BJ (cell line): ENCODE measurements at places on chromosomes 2 and 18.

- DNase-seq = no peak
Observed at GRCh38 chr2:149441255-149441654, 110.9 kb downstream of the LYPD6 start.

- DNase-seq = no peak
Observed at GRCh38 chr2:239465017-239466001, 64.5 kb upstream of the HDAC4 start.

DNA sequence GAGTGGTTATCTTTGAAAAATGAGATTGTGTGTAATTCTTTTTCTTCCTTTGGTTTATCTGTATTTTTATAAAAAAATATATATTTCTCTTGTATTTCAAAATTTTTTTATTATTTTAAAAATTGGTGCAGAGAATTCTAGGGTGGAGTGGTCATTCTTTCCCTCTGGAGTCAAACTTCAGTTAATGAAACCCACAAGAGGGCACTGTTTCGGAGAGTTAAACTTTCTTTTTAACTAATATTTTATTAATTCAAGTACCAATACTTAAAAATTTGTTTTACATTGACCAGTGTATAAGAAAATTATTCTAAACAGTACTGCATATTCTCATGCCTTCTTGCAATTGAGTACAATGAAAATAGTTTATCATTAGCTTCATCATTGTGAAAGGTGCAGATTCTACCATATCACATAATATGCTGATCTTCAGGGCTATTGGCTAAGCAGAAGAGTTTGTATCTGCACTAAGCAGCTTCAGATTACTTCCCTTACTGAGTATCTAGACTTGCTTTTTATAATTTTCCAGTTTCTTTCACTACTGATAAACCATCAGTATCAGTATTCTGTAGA lies 50.1 kb downstream of the HS1BP3 start:
- no peak for DNase-seq

- peak; percentile 35 for DNase-seq
Observed at GRCh38 chr2:120764492-120764891, 28.8 kb downstream of the GLI2 start.

DNA sequence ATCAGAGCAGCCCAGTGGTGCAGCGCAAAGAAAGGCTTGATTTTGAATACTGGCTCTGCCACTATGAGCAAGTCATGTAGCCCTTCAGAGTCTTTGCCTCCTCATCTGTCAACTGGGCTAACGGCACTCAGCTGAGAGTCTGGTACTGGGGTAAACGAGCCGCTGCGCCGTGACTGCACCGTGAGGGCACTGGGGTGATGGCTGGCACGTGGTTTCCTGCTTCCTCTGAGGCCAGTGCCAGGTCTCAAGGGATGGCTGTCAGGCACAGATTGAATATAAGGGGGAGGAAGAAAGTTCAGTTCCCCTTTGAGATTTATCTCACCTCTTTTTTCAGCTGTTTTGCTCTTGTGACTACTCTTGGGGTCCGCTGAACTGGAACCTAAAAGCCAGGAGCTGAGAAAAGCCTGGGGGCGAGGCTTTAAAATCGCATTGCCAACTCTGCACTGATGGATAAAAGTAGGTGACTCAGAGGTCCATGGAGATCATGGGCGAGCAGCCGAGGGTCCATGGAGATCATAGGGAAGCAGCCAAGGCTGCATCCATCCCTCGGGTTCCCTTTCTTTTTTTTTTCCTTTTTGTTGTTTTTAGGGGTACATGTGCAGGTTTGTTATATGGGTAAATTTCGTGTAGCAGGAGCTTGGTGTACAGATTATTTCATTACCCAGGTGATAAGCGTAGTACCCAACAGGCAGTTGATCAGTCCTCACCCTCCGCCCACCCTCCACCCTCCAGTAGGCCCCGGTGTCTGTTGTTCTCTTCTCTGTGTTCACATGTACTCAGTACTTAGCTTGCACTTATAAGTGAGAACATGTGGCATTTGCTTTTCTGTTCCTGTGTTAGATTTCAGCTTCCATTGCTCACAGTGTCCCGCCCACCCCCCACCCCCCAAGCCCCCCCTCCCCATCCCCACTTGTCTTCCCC lies 114.3 kb downstream of the SPP2 start:
- no peak for DNase-seq

GRCh38 chr2:133780099-133780996 lies 212.1 kb upstream of the NCKAP5 start:
- DNase-seq = no peak

DNA sequence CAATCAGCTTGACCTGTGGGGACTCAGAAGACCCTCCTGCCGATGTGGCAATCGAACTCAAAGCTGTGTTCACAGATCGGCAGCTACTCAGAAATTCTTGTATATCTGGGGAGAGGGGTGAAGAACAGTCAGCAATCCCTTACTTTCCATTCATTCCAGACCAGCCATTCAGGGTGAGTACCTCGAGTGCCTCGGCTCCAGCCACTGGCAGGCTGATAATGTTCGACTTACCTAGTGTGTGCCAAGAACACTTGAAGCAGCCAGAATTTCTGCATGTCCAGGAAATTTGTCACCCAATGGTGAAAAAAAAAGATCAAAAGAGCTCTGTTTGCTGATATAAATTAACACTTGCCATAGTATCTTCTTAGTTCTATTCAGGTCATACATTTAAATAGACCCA lies 2.3 kb downstream of the LGALSL start:
- DNase-seq = no peak

DNA sequence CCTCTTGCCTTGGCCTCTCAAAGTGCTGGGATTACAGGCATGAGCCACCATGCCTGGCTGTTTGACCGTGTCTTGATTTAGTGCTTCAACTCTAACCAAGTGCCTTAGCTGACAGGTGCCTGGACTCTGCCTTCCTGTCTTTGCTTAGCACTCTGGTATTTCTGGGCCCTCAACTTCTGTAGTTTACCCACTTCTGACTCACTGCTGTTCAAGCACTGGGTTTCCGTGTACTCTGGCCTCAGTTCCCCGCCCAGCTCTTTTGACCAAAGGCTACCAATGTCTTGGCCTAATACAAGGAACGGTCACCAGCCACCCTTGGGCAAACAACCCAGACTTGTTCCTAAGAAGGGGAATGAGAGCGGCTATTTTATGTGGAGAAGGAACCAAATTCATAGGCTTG lies 35.7 kb upstream of the CABLES1 start:
- DNase-seq = no peak

DNA sequence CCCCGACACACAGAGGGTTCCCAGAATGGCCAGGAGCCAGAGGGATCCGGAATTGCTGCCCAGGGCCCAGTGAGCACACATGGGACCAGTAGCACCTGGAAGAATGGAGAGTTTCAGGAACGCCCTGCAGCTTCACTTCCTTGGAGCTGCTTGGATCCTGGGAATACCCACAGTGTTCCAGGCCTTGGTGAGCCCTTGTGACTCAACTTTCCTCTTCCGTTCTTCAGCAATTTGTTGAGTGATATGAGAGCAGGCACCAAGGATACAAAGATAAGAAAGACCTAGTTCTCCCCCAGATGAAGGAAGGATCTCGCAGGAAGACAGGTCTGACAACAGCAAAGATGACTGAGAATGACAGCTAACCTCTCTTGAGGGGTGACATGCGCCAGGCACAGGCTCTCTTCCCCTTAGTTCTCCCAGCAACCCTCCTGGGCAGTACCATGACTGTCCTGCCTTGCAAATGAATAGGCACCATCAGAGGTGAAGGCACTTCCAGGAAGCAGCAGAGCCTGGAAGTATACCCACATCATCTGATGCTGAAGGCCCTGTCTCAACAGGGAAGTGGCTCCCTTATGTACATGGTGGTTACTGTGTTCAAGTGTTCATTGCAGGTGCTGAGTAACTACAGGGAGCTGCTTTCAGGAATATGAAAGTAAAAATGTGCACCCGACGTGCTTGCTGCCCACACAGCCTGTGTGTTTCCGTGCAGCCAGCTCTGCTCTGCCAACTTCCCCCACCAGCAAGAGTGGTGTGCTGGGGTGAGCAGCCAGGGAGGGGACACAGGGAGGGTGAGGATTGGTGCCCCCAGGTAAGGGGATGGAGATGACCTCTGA lies 116.2 kb downstream of the STPG4 start:
- DNase-seq = no peak

DNA sequence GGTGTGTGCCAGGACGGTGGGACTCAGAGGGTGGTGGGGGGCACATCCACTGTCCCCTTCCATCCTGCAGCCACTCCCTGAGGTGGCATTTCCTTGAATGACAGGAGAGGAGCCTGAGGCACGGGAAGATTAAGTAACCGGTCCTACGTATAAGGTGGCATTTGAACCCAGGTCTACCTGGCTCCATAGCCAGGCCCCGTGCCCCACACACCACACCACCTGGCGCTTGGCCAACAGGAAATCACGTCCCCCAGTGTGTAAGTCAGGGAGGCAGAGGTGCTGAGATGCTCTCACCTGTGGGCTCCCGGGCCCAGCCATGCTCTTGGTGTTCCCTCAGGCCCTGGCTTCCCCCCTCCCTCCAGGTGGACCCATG lies 53.7 kb downstream of the HPCAL1 start:
- DNase-seq = no peak

GRCh38 chr2:159101755-159102489 lies 133.5 kb downstream of the TANC1 start:
- no peak for DNase-seq

GRCh38 chr2:9981655-9982054 lies 30.2 kb downstream of the GRHL1 start:
- no peak for DNase-seq

GRCh38 chr2:120348134-120348736 lies 2.3 kb downstream of the INHBB start:
- DNase-seq = no peak

DNA sequence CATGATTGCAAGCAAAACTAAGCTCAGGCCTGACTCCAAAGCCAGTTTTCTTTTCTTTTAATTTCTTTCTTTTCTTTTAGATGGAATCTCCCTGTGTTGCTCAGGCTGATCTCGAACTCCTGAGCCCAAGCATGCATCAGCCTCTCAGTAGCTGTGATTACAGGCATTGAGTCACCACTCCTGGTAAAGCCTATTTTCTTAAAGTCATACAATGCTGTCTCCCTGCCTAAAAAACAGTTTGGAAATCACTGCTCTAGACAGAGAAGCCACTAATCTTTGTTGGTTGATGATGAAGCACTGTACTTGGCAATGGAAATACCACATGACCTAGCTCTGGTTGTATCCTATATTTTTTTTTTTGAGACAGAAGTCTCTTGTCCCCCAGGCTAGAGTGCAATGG lies 33.1 kb upstream of the ZNF532 start:
- DNase-seq = no peak
